ENCODE measurements at places on chromosomes 16 and 17. TPM values are rescaled to one million over a fixed set of nuclear protein-coding genes. Genes with fewer than 3 reads are reported as not detected.

GRCh38 chr16:31467151-31467773 lies 4.7 kb upstream of the TGFB1I1 start:
- no peak for DNase-seq

GRCh38 chr16:81018496-81018895 lies 11.5 kb downstream of the CENPN start:
- no peak for DNase-seq

EPN3 gene
- total RNA-seq: not detected

- no peak for DNase-seq
Measured at GRCh38 chr17:17382065-17382459, 78.9 kb downstream of the NT5M start.

DNA sequence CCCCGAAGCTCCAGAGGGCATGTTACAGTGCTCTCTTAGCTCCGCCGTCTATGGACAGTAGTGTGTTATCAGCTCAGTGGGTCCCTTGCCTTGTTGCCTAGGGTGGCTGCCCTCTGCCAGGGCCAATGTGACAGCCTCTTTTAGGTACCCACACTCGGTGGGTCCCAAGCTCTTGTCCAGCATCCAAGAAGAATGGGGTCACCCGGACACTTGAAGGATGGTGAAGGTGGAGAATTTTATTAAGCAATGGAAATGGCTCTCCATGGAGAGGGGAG lies 57.0 kb downstream of the RNF213 start:
- no peak for DNase-seq

C16orf96 gene
- total RNA-seq: 0.05 TPM

DNA sequence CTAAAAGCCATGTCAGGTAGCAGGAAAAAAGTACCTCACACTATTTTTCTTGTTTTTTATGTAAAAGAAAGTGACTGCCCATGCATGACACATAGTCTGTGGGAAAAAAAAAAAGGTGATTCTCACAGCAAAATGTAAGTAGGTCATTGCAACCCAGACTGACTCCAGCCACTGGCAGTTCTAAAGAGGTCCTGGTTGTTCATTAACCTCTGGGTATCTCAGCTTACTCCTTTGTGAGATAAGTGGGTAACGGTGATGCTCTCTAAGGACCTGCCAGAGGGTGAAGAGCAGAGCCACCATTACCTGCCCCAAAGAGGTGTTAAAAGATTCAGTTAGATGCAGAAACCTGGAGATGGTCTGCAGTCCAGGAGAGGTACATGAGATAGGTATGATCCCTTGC lies 531.9 kb downstream of the GRIN2A start:
- DNase-seq: no peak

- DNase-seq: peak; percentile 38
Measured at GRCh38 chr17:10226930-10227695, 28.7 kb upstream of the GAS7 start.

DNA sequence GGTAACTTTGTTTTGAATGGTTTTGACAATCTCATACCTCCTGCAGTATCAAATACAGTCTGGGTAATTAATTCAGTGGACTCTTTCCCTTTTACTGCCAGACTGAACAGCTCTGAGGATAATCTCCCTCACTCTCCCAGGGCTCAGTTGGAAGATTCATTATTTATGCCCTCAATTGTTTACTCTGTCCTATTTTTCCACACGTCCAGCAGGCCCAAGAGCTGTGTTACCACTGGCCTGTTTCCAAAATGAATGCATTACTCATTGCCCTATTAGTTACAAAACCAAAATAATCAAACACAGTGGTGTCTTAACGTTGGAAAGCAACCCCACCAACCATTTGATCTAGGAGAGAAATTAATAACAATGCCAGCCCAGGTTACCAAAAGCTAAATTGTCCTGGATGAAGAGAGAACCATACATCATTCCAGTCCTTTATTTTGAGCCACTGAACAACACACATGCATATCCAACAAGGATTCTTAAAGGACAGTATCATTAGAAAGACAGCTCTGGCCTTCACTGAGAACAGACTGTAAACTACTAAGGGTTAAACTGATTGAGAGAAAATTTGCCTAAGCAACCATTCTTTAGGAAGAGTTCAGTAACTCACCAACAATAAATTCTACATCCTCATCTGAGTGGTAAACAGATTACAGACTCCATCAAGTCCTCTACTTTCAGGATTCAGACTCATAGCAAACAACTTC lies 34.5 kb downstream of the FAM222B start:
- DNase-seq: no peak
